ENCODE measurements at places on chromosomes 4 and X.

DNA sequence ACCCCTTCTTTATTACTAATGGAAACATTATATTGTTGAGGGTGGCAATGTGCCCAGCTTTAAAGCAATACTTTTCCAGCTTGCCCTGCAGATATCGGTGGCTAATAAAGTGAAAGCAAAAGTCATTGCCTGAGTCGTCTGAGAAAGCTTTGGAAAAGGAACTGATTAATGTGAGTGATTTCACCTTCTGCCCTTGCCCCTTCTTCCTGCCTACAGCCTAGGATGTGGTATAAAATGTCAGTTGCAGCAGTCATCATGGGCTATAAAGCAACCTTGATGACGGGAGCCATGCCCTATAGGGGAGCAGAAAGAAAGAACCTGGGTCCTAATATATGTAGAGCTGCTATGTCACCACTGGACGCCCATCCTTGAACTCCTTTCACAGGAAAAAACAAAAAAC, 132.4 kb upstream of the USP9X start:
- no peak for DNase-seq

DNA sequence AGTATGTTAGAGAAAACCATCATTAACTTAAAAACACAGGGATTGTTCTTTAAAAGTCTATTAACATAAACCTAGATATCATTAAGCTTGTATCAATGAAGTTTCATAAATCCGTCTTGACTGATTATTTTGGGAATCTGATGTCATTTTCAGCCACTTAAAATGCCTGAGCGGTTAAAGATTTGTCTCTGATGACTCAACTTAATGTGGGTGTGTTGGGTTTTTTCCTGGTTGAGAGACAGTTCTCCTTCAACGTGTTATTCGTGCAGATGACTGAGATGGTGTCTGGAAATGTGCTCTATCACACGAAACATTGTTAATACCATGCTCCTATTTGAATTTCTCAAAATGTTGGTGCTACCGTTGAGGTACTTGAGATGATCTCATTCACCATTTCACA, 227.3 kb upstream of the TENM3 start:
- no peak for DNase-seq

- DNase-seq, result peak; percentile 60
Observed at GRCh38 chr4:38529189-38530115, 134.5 kb upstream of the KLF3 start.

- no peak for DNase-seq
Observed at GRCh38 chr4:84258905-84259830, 239.9 kb downstream of the NKX6-1 start.

DNA sequence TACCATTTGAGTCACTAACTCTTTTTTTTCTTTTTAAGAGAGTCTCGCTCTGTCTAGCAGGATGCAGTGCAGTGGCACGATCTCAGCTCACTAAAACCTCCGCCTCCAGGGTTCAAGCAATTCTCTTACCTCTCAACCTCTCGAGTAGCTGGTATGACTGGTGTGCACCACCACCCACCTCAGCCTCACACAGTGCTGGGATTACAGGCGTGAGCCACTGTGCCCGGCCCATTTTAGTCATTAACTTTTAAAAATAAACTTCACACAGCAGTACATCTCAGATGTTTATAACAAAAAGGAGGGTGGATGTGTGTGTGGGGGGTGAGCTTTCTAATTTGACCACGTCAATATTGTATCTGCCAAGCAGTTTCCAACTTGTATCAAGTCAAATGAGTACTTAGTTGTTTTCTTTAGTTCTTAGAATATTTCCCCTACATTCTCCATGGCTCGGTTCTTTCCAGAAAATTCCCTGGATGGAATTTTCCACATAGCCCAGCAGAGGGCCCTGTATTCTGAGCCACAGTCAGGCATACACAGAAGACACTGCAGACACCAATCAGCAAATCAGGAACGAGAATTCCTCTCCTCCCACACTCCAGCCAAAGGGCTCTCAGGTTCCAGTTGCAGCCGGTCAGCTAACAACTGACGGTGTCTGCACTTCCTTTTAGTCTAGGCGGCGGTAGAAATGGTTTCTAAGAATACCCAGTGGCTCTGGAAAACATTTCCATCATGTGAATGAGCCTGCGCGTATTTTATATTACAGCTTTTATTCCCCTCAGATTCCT, 20.1 kb upstream of the ARAF start:
- DNase-seq, result peak; percentile 97
